EL (cell line): ENCODE measurements at places on chromosomes 4 and X.

DNA sequence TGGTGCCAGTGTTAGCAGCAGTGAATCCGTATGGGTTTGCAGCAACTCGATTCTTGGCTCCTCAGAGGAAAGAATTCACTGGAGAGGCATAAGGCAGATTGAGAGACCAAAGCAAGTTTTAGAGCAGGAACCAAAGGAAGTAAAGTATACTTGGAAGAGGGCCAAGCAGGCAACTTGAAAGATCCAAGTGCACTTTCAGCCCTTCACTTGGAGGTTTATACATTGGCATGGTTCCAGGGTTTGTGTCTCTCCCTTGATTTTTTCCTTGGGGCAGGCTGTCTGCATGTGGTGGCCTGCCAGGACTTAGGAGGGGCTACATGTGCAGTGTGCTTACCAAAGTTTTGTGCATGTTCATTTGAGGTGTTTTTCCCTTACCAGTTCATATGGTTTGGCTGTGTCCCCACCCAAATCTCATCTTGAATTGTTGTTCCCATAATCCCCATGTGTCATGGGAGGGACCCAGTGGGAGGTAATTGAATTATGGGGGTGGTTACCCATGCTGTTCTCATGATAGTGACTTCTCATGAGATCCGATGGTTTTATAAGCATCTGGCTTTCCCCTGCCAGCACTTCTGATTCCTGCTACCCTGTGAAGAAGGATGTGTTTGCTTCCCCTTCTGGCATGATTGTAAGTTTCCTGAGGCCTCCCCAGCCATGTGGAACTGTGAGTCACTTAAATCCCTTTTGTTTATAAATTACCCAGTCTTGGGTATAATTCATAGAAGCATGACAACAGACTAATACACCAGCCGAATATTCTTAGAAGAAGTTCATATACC is 86.2 kb upstream of the TSPAN5 start:
- no peak for DNase-seq

DNA sequence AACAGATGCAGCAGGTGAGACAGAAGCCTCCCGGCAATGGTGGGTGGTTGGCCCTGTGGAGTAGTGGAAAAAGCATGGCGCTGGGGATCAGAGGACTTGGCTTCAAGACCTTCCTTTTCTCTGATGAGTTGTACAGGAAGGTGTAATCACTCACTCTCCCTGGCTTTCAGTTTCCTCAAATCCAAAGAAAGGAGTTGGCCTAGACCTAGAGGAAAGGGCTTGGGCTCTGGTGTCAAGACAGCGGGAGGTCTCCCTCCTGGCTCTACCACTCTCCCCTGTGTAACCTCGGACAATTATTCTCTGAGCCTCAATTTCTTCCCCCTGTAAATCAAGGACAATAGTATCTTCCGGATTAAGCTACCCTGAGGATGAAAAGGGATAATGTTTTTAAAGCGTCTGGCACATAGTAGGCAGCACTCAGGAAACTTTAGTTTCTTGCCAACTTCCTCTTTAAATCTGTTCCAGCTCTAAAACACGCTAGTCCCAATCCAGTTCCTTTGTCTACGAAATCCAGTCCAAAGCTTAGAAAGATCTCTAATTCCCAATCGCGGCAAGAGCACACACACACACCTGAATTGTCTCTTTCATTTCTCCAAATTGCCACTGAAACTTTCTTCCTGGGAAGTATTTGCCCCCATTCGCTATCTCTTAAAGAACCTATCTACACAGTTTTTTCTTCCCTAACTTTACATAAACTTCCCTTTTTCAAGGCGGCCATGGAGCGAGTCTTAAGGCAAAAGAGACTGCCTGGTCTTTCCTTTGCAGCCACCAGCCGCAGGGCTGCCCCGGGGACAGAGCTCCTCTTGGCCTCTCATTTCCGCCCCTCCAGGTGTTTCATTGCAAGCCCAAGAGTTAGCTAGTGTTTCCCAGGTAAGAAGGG is 29.9 kb upstream of the GPC4 start:
- DNase-seq, result no peak

DNA sequence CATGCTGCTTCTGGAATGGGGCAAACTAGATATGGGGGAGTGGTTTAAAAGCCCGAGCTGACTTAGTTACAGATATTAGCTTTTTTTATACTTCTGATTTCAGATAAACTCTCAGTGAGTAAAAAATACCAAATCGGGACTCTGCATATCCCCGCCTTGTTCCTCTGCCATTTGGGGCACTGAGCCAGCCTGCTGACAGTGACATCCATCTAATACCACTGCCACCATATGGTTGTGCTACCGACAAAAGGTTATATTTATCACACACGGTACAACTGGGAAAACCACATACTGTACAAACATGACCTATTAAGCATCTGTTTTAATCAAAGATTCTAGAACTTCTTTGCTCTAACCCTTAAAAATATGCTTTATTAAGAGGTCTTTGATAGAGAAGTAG is 78.7 kb downstream of the GALNT7 start:
- DNase-seq, result no peak

DNA sequence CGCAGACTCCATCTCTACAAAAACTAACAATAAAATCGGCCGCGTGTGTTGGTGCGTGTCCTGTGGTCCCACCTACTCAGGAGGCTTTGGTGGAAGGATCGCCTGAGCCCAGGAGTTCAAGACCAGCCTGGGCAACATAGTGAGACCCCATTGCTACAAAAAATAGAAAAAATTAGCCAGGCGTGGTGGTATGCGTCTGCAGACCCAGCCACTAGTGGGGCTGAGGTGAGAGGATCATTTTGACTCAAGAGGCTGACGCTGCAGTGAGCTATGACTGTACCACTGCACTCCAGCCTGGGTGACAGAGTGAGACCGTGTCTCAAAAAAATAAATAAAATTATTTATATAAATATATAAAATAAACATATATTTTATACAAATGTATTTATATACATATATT is 22.3 kb downstream of the ASMTL start:
- DNase-seq, result no peak

DNA sequence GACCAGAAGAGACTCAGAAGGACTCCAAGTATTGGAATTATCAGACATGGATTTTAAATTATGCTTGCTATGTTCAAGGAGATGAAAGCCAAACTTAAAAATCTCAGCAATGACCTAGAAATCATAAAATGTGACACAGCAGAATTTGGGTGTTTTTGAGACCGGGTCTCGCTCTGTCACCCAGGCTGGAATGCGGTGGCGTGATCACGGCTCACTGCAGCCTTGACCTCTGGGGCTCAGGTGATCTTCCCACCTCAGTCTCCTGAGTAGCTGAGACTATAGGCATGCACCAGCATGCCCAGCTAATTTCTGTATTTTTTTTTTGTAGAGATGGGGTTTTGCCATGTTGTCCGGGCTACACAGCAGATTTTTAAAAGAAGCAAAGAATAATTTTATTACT is 12.7 kb downstream of the TAB3 start:
- DNase-seq, result no peak

- no peak for DNase-seq
Observed at GRCh38 chrX:150871341-150871811, 27.1 kb downstream of the CD99L2 start.

- DNase-seq, result peak; percentile 34
Observed at GRCh38 chrX:110145854-110146253, 142.9 kb downstream of the TMEM164 start.
